Glutamatergic neuron (in vitro differentiated cells): ENCODE measurements at places on chromosomes 5 and 9.

DNA sequence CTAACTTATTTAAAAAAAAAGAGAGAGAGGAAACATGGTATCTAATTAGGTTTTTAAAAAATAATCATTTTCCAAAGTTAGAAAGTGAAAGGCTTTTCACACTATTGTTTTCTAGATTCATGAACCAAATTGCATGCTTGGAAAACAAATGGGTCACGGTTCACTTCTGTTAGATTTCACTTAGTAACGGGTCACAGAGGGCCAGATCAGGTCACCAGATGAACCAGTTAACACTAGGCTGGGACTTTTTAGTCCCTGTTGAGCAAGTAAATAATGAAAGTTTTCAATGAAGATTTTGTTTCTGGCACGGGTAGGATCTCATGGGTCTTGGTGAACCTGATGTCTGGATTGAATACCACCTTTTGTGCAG lies 207.2 kb upstream of the RFX3 start:
- H3K4me1 ChIP-seq: no peaks in the 10 kb centered on the region
- H3K27ac ChIP-seq: no peak overlapping the region
- no peaks in the 10 kb centered on the region for H3K27me3 ChIP-seq
- no peak overlapping the region for H3K4me3 ChIP-seq
- no peaks in the 10 kb centered on the region for H3K36me3 ChIP-seq

DNA sequence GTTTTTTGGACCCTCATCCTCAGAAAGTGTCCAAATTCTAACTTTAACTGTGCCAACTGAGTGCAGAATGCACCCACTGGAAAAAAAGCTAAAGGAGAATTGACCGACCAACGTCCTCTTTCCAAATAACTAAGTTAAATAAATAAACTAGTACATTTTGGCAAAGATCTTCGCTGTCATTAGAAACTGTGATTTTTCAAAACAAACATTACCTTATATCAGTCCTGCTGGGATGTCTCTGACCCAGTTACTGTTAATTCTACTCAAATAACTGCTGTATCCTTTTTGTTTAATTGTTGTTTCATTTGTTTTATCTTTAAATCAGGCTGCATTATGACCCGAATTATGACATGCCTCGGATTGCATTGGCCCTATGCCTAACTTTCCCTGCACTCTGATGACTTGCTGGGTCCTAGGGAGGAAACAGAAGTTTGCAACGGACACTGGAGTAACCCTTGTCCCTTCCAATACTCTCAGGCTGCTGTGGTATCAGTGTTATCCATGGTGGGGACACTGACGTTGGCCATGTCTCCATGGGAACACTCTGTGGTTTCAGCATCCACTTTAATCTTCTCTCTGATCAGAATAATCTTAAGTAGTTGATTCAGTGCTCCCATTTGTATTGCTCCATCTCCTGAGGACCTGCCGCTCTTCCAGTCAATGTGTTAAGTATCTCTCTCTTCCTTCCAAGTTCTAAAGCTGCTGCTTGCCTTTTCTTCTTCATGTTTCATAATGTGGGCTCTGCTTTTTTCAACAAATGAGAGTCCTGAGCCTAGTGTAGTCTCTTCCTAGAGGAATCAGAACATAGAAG lies 11.1 kb upstream of the IFNA5 start:
- no peak overlapping the region for H3K27ac ChIP-seq
- H3K4me1 ChIP-seq: peaks cover 13% of the 10 kb centered on the region
- H3K36me3 ChIP-seq: no peaks in the 10 kb centered on the region
- H3K27me3 ChIP-seq: no peaks in the 10 kb centered on the region
- DNase-seq: no peak

DNA sequence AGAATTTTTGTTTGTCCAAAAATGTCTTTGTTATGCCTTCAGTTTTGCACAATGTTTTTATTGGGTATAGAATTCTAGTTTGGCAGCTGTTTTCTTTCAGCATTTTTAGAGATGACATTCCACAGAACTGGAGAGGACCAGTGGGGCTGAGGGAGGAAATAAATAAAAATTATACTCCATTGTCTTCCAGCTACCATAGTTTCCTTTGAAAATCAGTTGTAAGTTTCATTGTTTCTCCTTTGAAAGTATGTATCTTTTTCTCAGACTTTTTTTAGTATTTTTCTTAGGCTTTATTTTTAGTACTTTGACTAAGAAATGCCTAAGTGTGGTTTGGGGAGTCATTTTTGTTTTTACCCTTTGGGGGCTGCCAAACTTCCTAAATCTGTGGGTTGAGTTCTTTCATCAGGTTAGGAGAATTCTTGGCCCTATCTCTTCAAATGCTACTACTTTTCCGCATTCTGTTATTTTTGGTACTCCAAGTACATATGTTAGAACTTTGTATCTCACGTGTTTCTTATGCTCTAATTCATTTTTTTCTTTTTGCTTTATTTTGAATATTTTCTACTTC lies 15.2 kb upstream of the FBLL1 start:
- H3K4me3 ChIP-seq: no peak overlapping the region
- no peak for DNase-seq
- peaks cover 19% of the 10 kb centered on the region for H3K36me3 ChIP-seq
- H3K4me1 ChIP-seq: peaks cover 1% of the 10 kb centered on the region

GRCh38 chr5:166074582-166075481 lies 2216.6 kb upstream of the WWC1 start:
- peaks cover 23% of the 10 kb centered on the region for H3K4me1 ChIP-seq
- peak overlapping the region; percentile 25 for H3K4me3 ChIP-seq
- H3K27me3 ChIP-seq: peaks cover 3% of the 10 kb centered on the region
- H3K36me3 ChIP-seq: no peaks in the 10 kb centered on the region
- no peak overlapping the region for H3K27ac ChIP-seq

- H3K4me3 ChIP-seq: no peak overlapping the region
- H3K4me1 ChIP-seq: no peaks in the 10 kb centered on the region
- H3K27me3 ChIP-seq: peaks cover 1% of the 10 kb centered on the region
Observed at GRCh38 chr9:77582525-77582924, 65.6 kb downstream of the GNA14 start.

GRCh38 chr5:127980843-127981242 lies 102.7 kb upstream of the SLC12A2 start:
- no peaks in the 10 kb centered on the region for H3K36me3 ChIP-seq
- H3K4me1 ChIP-seq: no peaks in the 10 kb centered on the region
- no peak overlapping the region for H3K27ac ChIP-seq
- no peak overlapping the region for H3K4me3 ChIP-seq

DNA sequence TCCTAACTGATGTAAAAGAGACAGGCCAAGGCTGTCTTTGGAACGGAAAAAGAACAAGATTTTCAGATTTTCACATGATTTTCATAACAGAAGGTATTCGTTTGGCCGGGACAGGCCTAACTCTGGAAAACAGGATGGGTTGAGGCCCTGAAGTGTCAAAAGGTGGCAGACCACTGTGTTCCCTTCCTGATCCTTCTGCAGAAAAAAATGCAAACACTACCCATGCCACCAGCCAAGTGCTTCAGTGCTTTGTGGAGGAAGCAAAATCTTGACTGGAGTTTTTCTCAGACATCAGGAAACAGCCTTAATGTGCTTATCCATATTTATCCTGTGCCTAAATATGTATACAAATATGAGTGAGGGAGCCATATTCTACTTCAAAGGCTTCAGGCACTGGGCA lies 113.5 kb upstream of the IL6ST start:
- no peak overlapping the region for H3K4me3 ChIP-seq
- DNase-seq: no peak
- no peaks in the 10 kb centered on the region for H3K27me3 ChIP-seq
- no peaks in the 10 kb centered on the region for H3K4me1 ChIP-seq
- no peak overlapping the region for H3K27ac ChIP-seq
- H3K36me3 ChIP-seq: no peaks in the 10 kb centered on the region

GRCh38 chr9:117779760-117780159 lies 75.6 kb downstream of the TLR4 start:
- H3K27ac ChIP-seq: no peak overlapping the region
- H3K27me3 ChIP-seq: peaks cover 1% of the 10 kb centered on the region

- H3K27me3 ChIP-seq: no peaks in the 10 kb centered on the region
- DNase-seq: no peak
- no peak overlapping the region for H3K27ac ChIP-seq
- H3K4me1 ChIP-seq: peaks cover 13% of the 10 kb centered on the region
- H3K36me3 ChIP-seq: no peaks in the 10 kb centered on the region
Observed at GRCh38 chr9:79266986-79267385, 304.8 kb upstream of the TLE4 start.

- peaks cover 5% of the 10 kb centered on the region for H3K36me3 ChIP-seq
- peaks cover 12% of the 10 kb centered on the region for H3K4me1 ChIP-seq
- H3K4me3 ChIP-seq: no peak overlapping the region
- H3K27me3 ChIP-seq: peaks cover 9% of the 10 kb centered on the region
- H3K27ac ChIP-seq: no peak overlapping the region
Observed at GRCh38 chr9:124339603-124340146, 75.6 kb downstream of the PSMB7 start.

DNA sequence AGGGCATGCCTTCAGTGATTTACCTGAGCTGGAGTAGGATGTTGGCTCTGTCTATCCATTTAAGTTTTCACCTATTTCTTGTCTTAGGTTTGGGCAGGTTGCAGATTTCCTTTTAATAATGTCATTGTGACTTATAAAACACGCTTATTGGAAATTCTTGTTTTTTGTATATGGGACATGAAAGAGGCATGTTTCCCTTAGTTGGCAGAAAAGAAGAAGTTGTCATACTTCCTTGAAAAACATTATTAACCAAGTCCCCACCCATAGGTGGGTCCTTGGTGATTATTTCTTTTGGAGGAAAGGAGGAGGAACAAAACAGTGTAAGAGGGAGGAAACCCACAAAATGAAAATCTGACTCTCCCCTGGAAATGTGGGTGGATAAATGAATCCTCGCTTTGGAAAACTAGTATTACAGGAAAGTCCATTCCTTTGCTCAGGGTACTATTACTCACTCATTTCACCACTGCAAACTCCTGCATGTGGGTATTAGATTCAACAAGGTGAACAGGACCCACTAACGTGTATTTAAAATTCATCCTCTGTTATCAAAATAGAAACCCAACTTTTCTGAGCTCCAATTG lies 9.3 kb downstream of the CER1 start:
- H3K4me3 ChIP-seq: no peak overlapping the region
- H3K4me1 ChIP-seq: no peaks in the 10 kb centered on the region
- H3K27me3 ChIP-seq: no peaks in the 10 kb centered on the region
- H3K36me3 ChIP-seq: peaks cover 9% of the 10 kb centered on the region
- no peak overlapping the region for H3K27ac ChIP-seq

- peaks cover 13% of the 10 kb centered on the region for H3K27me3 ChIP-seq
- peaks cover 12% of the 10 kb centered on the region for H3K4me1 ChIP-seq
- H3K36me3 ChIP-seq: peaks cover 6% of the 10 kb centered on the region
- no peak overlapping the region for H3K4me3 ChIP-seq
Observed at GRCh38 chr5:78627175-78627574, 21.4 kb downstream of the LHFPL2 start.

- DNase-seq: no peak
- H3K27ac ChIP-seq: no peak overlapping the region
- H3K4me1 ChIP-seq: no peaks in the 10 kb centered on the region
- no peaks in the 10 kb centered on the region for H3K36me3 ChIP-seq
- H3K4me3 ChIP-seq: no peak overlapping the region
Observed at GRCh38 chr9:69604568-69605219, 67.5 kb downstream of the APBA1 start.

- no peak for DNase-seq
- no peak overlapping the region for H3K4me3 ChIP-seq
- H3K4me1 ChIP-seq: no peaks in the 10 kb centered on the region
- H3K27ac ChIP-seq: no peak overlapping the region
Observed at GRCh38 chr5:85604378-85604777, 1013.4 kb upstream of the COX7C start.

DNA sequence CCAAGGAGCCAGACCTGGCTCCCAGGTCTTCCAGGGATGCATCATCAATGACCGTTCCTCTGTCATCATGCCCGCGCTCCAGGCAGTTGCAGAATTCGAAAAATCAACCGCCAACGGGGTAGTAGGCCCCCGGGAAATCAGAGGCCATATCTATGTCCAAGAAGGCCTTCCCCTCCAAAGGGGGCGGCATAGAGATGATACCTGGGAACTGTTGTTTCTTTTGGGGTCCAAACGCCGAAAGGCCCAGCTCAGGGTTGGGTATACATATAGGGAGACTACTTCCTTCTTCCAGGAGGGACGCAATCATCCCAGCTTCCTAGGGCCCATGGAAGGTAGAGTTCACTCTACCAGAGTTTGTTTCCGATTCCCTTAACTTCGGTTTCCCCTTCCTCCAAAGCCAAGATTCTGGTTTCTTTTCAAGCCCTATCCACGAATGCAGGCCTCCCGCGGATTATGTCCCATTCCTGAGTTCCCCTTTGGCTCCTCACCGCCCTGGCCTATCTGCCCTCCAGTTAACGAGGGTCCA lies 754 bp downstream of the DCAF12 start:
- peak overlapping the region; percentile 94 for H3K4me3 ChIP-seq
- peak; percentile 23 for DNase-seq
- no peaks in the 10 kb centered on the region for H3K36me3 ChIP-seq
- H3K4me1 ChIP-seq: peaks cover 11% of the 10 kb centered on the region
- peaks cover 5% of the 10 kb centered on the region for H3K27me3 ChIP-seq

DNA sequence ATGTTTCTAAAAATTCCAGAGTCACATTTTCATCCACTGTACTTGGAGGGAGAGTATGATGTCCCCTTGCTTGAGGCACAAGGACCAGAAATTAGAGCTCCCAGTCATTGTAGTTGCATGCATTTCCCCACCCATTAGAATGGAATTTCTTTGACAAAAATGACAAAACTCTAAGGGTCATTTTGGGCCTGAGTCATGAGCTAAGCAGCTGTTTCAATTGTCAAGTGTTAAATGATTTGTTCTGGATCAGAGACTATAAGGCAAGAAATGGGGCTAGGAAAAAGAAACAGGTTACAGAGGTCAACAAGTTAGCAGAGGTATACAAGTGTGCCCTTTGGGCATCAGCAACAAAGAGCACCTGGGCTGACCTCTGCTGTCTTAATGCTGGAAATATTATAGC lies 131.2 kb upstream of the IQGAP2 start:
- H3K4me1 ChIP-seq: no peaks in the 10 kb centered on the region
- no peaks in the 10 kb centered on the region for H3K27me3 ChIP-seq
- no peaks in the 10 kb centered on the region for H3K36me3 ChIP-seq
- no peak overlapping the region for H3K4me3 ChIP-seq

GRCh38 chr9:31302620-31303418 lies 1081.6 kb upstream of the ACO1 start:
- H3K4me3 ChIP-seq: no peak overlapping the region
- no peaks in the 10 kb centered on the region for H3K27me3 ChIP-seq
- DNase-seq: no peak
- H3K36me3 ChIP-seq: no peaks in the 10 kb centered on the region
- H3K27ac ChIP-seq: no peak overlapping the region

DNA sequence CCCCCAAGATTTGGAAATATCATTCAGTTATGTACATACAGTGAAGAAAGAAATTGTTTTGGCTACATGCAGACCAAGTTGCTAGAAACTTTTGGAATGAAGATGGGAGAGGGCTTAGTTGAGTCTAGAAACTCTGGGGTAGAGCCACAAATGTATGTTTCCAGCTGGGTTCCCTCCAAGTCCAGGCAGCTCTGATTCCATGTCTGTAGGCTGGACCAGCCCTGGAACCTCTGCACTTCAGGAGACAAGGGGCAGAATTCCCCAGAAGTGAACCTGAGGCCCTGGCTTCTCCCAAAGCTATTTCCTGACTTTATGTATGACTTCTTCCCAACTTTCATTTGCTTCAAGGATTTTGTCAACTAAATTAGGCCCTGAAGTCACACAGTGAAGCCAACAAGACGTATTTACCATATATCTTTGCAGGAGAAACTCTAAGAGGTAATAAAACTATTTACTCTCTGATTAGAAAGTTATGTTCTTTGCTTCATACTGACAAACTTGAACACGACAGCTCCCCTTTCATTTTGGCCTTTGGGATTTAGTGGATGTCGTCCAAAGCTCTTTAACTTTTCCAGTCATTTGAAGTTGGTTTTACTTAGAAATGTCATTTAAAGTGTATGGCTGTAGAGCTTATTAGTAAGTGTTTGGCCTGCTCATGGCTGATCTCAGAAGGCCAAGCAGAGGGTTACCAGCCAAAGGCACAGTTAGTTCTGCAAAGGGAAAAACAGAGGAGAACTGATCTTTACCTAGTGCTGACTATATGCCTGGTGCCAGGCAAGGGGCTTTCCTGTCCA lies 152.0 kb upstream of the SLC28A3 start:
- peaks cover 7% of the 10 kb centered on the region for H3K27me3 ChIP-seq
- H3K4me3 ChIP-seq: no peak overlapping the region
- H3K36me3 ChIP-seq: no peaks in the 10 kb centered on the region
- H3K27ac ChIP-seq: no peak overlapping the region
